ENCODE measurements at places on chromosomes 11 and 22.

- no peak for DNase-seq
These were observed 303.4 kb downstream of the SHANK2 start for GRCh38 chr11:70948855-70949531.

DNA sequence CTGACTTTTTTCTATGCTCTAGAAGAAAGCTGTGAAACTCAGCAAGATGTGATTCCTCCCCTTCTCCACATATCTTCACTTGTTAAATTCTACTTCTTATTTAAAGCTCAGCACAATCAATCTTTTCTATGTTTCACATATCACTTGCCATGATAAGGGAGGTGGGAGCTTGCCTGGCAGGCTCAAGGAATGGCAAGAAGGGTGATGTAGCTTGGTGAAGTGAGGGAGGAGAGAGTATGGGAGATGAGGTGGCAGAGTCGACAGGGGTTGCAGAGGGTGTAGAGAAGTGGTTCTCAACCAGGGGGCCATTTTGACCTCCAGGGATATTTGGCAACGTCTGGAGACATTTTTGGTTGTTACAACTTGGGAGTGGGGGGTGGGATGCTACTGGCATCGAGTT, 120.6 kb upstream of the TIMP3 start:
- no peak for DNase-seq

DNA sequence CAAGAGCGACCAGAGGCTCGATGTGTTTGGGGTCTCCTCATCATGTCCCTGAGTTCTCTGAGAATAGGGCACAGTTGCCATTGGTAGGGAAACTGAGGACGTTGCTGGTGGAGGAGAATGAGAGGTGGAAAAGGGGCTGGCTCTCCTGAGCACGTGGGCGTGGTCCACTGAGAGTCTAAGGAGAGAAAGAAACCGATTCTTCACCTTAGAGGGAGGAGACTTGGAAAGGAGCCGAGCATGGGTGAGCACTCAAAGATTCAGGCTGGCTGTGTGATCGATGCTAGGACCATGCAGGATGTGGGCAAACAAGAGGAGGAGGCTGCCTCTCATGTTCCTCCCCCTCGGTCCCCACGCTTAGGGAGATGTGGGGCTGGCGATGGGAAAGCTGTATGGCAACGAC, 19.8 kb upstream of the TLCD5 start:
- DNase-seq = no peak

GRCh38 chr11:66467756-66468155, 1.1 kb downstream of the PELI3 start:
- no peak for DNase-seq

DNA sequence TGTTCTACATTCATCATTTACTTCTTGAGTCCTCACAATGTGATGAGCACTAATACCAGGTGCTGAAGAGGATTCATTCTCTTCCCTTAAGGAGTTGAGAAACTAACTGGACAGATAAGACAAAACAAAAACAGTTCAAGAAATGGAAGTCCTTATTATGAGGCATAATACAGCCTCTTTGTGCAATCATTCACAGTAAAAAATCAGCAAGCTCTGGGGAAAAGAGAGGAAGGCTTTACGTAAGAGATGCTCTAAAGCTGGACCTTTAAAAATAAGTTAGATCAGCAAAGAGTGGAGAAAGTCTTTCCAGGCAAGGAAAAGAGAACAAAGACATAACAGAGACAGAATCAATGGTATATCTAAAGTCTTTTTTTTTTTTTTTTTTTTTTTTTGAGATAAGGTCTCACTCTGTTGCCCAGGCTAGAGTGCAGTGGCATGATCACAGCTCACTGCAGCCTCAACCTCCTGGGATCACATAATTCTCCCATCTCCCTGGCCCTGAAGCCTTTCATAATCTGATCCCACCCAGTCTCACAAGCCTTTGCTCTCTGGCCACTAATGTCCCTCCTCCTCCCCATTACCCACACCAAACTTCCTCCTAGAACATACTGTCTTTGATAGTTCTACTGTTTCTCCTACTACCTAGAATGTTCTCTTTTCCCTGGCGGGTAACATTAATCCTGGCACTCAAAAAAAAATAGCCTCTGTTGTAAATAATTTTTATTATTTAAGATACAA, 40.9 kb downstream of the MRTFA start:
- no peak for DNase-seq

GRCh38 chr11:39288011-39288410, 2171.4 kb downstream of the LRRC4C start:
- no peak for DNase-seq

- DNase-seq = no peak
These were observed 20.2 kb downstream of the MS4A6E start for GRCh38 chr11:60347084-60347797.

- no peak for DNase-seq
These were observed 226.8 kb upstream of the CHORDC1 start for GRCh38 chr11:90449606-90450005.

GRCh38 chr22:48167238-48167637, 1404.8 kb downstream of the TBC1D22A start:
- no peak for DNase-seq

DNA sequence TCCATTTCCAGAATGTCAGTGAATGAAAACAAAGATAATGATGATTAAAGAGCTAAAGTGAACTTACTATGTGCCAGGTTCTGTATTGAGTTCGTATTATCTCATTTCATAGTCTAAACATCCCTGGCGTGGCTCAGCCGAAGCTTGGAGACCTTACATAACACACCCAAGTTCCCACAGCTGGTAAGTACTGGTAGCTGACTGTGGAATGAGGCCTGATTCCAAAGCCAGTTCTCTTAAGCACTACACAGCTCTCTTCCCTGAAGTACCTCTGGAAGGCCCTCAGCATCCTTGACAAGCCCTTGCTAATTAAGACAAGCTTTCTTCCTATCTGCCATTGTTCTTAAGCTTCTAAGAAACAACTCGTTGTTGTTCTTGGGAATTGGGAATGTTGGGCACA, 28.6 kb upstream of the NCAM1 start:
- DNase-seq = no peak

DNA sequence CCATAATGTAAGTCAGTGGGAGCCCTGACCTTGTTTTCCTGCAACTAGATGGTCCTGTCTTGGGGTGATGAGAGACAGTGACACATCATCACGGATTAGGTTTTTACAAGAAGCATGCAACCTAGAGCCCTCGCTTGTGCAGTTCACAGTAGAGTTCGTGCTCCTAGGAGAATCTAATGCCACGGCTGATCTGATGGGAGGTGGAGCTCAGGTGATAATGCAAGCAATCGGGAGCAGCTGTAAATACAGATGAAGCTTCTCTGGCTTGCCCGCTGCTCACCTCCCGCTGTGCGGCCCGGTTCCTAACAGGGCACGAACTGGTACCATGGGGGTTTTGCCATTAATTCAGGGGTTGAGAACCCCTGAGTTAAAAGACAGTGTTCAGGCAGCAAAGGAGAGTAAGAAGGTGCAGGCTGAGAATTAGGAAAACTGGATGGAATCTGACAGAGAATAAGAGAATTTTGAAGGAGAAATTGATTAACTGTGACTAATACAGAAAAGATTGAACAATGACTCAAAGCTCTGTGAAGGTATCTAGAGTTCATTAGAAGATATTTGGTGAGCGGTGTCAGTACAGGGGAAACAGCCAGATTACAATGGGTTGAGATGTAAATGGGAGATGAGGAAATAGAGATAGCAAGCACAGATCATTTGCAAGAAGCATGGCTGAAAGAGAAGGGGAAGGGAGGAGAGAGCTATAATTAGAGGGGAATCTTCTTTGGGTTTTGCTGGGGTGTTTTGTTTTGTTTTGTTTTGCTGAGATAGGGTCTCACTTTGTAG, 21.0 kb downstream of the WEE1 start:
- DNase-seq = no peak

DNA sequence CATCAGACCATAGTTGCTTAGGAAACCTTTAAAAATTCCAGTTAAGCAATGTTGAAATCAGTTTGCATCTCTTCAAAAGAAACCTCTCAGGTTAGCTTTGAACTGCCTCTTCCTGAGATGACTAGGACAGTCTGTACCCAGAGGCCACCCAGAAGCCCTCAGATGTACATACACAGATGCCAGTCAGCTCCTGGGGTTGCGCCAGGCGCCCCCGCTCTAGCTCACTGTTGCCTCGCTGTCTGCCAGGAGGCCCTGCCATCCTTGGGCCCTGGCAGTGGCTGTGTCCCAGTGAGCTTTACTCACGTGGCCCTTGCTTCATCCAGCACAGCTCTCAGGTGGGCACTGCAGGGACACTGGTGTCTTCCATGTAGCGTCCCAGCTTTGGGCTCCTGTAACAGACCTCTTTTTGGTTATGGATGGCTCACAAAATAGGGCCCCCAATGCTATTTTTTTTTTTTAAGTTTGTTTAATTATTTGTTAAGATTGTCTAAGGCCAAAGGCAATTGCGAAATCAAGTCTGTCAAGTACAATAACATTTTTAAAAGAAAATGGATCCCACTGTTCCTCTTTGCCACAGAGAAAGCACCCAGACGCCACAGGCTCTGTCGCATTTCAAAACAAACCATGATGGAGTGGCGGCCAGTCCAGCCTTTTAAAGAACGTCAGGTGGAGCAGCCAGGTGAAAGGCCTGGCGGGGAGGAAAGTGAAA, 73.4 kb downstream of the NCAPD3 start:
- DNase-seq = no peak

GRCh38 chr11:129490004-129490403, 114.4 kb downstream of the BARX2 start:
- DNase-seq = no peak

GRCh38 chr11:101577461-101577860, 6.3 kb downstream of the TRPC6 start:
- no peak for DNase-seq

- no peak for DNase-seq
These were observed 10.5 kb downstream of the FGF3 start for GRCh38 chr11:69808667-69809086.

DNA sequence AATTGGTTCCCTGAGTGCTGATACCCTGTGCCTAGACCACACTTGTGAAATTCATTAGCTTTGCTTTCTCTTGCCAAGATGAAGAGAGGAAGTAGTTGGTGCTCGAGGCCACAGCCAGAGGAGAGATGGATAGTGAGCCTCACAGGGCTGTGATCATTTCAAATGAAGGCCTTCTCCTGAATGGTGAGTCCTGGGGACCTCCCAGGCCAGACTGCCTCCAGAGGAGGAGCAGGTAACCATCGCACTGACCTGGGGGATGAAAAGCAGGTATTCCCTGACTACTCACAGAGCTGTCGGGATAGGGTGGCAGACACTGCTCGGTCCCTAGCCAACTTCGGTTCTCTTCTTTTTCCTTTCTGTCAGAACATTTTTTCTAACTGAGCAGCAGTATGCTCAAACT, 4.8 kb upstream of the FXYD6 start:
- DNase-seq = no peak

- DNase-seq = no peak
These were observed 471.4 kb downstream of the MN1 start for GRCh38 chr22:27329966-27330645.

- peak; percentile 19 for DNase-seq
These were observed 970 bp downstream of the OR5B21 start for GRCh38 chr11:58506935-58507334.

DNA sequence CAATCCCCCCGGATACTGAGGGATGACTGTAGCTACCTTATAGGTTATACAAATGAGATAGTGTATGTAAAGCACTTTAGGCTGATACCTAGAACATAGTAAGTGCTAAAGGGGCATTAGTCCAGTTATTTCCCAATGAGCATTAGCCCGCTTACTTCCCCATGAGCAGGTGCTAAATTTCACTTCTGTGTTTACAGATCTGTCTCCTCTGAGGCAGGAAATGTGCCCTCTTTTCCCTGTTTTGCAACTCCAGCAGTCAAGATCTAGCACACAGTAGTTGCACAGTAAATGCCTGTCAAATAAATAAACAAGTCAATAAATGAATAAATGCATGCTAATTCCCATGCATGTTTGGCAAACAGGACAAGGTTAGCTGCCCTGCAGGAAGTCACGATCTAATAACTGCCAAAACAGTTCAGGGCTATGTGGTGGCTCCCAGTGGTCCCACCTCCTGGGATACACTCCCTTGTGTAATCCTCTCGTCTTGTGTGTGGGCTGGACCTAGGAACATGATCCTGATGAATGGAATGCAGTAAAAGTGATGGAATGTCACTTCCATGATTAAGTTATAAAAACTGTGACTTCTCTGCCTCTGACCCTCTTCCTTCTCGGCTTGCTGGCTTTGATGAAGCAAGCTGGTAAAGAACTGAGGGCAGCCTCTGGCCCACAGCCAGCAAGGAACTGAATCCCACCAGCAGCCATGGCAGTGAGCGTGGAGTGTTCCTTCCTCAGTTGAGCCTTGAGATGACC, 459.0 kb downstream of the SOX6 start:
- DNase-seq = no peak

DNA sequence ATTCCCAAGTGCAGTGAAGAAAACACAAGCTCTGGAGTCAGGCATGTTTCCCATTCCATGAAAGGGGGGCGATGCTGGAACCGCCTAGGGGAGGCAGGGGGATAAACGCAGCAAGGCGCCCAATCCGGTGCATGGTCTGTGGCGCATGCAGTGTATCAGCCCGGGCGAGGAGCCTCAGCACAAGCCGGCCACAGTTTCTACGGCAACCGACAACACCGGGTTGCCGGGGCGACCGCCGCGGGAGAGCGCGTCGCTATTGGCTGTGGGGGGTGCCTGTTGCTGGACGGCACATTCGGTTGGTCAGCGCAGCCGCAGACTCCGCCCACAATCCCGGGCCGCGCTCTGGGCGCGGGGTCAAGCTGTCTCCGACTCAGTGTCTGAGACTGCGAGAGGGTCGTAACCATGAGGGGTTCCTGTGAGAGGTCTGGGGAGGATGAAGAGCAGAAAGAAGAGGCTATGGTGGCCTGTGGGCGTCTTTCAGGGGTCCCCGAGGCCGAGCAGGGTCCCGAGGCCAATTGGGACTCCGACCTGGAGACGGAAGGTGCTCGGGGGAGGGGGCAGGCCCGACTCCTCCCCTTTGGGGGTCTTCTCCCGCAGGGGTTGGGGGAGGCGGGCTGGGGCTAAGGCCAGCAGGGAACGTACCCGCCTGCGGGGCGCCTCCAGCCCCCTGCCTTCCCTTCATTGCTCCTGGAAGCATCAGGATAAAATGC, at the start of gene LRRC74B:
Gene LRRC74B, plus strand, starts transcription at position 362 of the 710 bp plus-strand sequence. Its CDS starts 41 bp downstream, at position 403.
- DNase-seq = peak; percentile 89

GRCh38 chr22:29702000-29702930, 17.5 kb upstream of the CABP7 start:
- DNase-seq = no peak

DNA sequence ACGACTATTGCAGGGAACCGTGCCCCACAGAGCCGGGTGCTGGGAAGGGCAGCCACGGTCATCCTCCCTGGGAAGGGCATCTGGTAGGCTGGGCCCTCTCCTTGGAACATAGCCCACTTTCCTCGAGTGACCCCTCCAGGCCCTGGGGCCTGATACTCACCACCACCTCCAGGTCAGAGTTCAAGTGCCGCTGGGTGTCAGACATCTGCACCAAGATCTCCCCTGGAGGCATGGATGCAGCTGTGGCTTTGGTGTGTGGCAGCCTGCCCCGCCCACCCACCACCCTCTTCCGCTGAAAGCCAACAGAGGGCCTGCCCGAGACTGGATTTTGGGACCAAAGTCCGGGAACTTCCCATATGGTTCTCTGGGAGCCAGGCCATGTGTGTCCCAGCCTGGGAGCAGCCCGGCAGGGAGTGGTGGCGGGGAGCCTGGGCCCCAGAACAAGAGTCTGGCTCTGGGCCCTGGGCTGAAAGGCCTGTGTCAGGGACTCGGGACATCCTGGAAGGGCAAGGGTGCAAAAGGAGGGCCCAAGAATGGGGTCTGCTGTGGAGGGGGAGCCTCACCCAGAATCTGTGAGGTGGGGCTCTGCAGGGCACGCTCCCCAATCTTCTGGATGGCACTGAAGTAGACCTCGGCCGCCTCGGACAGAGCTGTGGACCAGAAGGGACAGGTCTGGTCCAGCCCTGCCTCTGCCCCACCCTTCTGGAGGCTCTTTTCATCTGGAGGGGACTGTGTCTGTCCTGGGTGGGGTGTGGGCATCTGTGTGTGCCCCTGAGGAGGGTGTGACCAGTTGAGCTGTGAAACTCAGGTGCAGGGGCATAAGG, 2.6 kb downstream of the BAIAP2L2 start:
- no peak for DNase-seq
